MCF 10A (cell line): ENCODE measurements at places on chromosomes 16 and 17. TPM values are rescaled to one million over a fixed set of nuclear protein-coding genes. Genes with fewer than 3 reads are reported as not detected.

SBK1 gene
- total RNA-seq, result 0.14 and 0.25 TPM in 2 replicates

KRT27 gene
- not detected in 2 replicates for total RNA-seq

MPV17L gene
- not detected in 2 replicates for total RNA-seq

GRCh38 chr16:75019007-75019406 is 20.2 kb downstream of the ZNRF1 start:
- H3K36me3 ChIP-seq, result peaks cover 11% of the 10 kb centered on the region
- H3K4me3 ChIP-seq, result no peak overlapping the region
- H3K27ac ChIP-seq, result no peak overlapping the region
- no peak for DNase-seq
- H3K27me3 ChIP-seq, result no peaks in the 10 kb centered on the region

DNA sequence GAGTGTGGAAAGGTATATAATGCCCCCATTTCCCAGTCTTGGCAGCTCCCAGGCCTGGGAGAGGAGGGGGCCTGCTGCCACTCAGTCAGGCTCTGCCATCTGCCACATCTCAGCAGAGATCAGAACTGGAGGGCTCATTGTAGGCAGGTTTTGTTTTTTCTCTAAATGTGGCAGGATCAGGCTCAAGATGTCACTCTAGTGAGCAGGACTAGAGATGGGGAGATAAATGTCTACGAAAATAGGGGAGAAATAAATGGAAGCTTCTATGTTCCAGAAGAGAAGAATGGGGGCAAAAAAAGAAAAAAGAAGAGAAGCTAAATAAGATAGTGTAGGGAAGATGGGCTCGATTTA is 13.9 kb downstream of the NXPH3 start:
- peaks cover 7% of the 10 kb centered on the region for H3K4me1 ChIP-seq
- H3K4me3 ChIP-seq, result no peak overlapping the region
- no peaks in the 10 kb centered on the region for H3K27me3 ChIP-seq
- DNase-seq, result no peak
